Activated effector memory CD4-positive, alpha-beta T cell treated with Interleukin-2 at 50 U/mL for 16 hours (primary cell): ENCODE measurements at places on chromosomes 6 and 20.

- no peak for DNase-seq
Observed at GRCh38 chr20:26276554-26277210, 580.0 kb upstream of the ZNF337 start.

- DNase-seq: no peak
Observed at GRCh38 chr6:47111685-47112084, 69.6 kb upstream of the ADGRF1 start.

GRCh38 chr20:38460040-38460623 is 12.5 kb upstream of the RALGAPB start:
- no peak for DNase-seq

GRCh38 chr6:65416621-65417020 is 290.4 kb downstream of the EYS start:
- no peak for DNase-seq

- DNase-seq: peak; percentile 30
Observed at GRCh38 chr20:36856691-36857635, 19.0 kb upstream of the TLDC2 start.

- DNase-seq: no peak
Observed at GRCh38 chr6:44451803-44452695, 64.5 kb downstream of the CDC5L start.

GRCh38 chr20:3866464-3866863 is 19.8 kb downstream of the MAVS start:
- DNase-seq: no peak
